Activated T-helper 2 cell treated with anti-CD3 and anti-CD28 coated beads, Interferon-gamma antibody, Interleukin-2, Interleukin-4, amounts not matched to agents 10 μg/mL and 5 μg/mL and 100 μg/mL, durations not matched to agents 14 hours and 24 hours and 36 hours (primary cell): ENCODE measurements at places on chromosomes 5 and 9.

- H3K36me3 ChIP-seq: no peaks in the 10 kb centered on the region
- no peak overlapping the region for H3K4me3 ChIP-seq
- no peak for DNase-seq
Measured at GRCh38 chr5:108560581-108560980, 178.7 kb upstream of the FBXL17 start.

GRCh38 chr9:70594386-70594944 lies 180.0 kb upstream of the KLF9 start:
- no peaks in the 10 kb centered on the region for H3K27me3 ChIP-seq
- H3K36me3 ChIP-seq: no peaks in the 10 kb centered on the region
- no peaks in the 10 kb centered on the region for H3K4me1 ChIP-seq
- H3K27ac ChIP-seq: no peak overlapping the region
- no peak overlapping the region for H3K4me3 ChIP-seq

DNA sequence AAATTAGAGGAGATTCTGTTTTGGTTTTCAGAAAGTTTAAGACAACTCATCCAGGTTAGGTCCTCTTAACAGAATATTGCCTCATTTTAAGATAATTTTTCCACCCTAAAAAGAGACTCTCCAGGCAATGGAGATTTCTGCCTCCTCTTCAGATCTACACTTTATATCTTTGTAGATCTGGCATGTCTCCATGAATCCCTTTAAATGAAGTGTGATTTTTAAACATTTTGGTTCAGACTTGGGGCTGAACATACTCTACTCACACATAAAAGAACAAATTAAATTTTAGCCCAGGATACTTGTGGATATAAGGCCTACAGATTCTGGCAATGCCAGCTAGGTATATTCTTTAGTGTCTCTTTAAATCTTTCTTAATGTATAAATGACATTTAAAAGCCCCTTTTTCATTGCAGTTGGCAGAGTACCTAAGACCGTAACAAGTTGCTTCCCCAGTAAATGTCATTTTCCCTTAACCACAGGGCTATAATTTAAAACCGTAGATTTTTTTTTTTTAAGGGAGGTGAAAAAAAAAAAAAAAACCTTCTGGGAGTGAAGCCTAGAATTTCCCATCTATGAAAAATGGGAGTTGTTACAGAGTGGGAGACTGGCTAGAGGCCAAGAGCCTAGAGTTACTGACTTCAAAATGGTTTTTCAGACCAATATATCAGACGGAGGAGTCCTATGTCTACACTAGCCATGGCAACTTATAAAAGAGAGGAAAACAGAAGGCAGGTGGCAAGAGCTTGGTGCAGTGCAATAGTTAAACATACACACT lies 207.8 kb upstream of the TARS1 start:
- no peaks in the 10 kb centered on the region for H3K36me3 ChIP-seq
- H3K27me3 ChIP-seq: no peaks in the 10 kb centered on the region
- H3K27ac ChIP-seq: no peak overlapping the region
- no peak overlapping the region for H3K4me3 ChIP-seq

DNA sequence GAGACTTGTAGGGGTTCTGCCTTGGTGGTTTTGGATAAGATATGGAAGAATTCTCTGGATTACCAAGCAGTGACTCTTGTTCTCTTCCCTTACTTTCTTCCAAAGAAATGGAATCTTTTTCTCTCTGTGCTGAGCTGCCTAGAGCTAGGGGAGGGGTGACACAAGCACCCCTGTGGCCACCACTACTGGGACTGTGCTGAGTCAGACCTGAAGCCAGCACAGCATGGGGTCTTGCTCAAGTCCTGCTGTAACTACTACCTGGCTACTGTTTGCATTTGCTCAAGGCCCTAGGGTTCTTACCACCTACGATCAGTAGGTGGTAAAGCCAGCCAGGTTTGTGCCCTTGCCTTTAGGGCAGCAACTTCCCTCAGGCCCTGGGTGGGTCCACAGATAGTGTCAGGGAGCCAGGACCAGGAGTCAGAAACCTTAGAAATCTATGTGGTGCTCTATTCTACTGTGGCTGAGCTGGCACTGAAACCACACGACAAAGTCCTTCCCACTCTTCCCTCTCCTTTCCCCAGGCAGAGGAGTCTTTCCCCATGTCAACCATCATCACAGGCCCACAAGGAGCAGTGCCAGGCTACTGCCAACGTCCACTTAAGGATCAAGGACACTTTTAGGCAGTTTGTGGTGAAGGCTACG lies 53.8 kb downstream of the SREK1 start:
- no peaks in the 10 kb centered on the region for H3K4me1 ChIP-seq
- H3K4me3 ChIP-seq: no peak overlapping the region
- no peak overlapping the region for H3K27ac ChIP-seq
- DNase-seq: no peak

GRCh38 chr5:72185496-72186329 lies 78.4 kb downstream of the MAP1B start:
- H3K36me3 ChIP-seq: no peaks in the 10 kb centered on the region
- H3K4me1 ChIP-seq: no peaks in the 10 kb centered on the region
- DNase-seq: no peak
- H3K27ac ChIP-seq: no peak overlapping the region
- no peak overlapping the region for H3K4me3 ChIP-seq

- no peaks in the 10 kb centered on the region for H3K36me3 ChIP-seq
- no peak for DNase-seq
- H3K27me3 ChIP-seq: peaks cover 6% of the 10 kb centered on the region
Measured at GRCh38 chr9:87479801-87480201, 17.9 kb upstream of the DAPK1 start.

DNA sequence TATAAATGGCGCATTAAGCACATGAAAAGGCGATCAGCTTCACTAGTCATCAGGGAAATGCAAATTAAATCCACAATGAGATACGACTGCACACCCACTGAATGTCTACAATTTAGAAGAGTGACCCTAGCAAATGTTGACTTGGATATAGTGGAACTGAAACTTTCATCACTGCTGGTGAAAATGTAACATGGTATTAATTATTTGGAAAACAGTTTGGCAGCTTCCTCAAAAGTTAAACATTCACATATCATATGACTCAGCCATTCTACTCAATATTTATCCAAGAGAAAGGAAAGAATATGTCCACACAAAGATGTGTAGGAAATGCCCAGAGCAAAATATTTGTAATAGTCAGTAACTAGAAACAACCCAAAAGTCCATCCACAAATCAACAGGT lies 146.5 kb downstream of the LPAR1 start:
- H3K4me1 ChIP-seq: no peaks in the 10 kb centered on the region
- H3K36me3 ChIP-seq: no peaks in the 10 kb centered on the region
- H3K27me3 ChIP-seq: no peaks in the 10 kb centered on the region
- H3K4me3 ChIP-seq: no peak overlapping the region

GRCh38 chr5:24407466-24407865 lies 237.3 kb downstream of the CDH10 start:
- no peaks in the 10 kb centered on the region for H3K36me3 ChIP-seq
- no peak for DNase-seq
- H3K4me1 ChIP-seq: no peaks in the 10 kb centered on the region
- H3K4me3 ChIP-seq: no peak overlapping the region

DNA sequence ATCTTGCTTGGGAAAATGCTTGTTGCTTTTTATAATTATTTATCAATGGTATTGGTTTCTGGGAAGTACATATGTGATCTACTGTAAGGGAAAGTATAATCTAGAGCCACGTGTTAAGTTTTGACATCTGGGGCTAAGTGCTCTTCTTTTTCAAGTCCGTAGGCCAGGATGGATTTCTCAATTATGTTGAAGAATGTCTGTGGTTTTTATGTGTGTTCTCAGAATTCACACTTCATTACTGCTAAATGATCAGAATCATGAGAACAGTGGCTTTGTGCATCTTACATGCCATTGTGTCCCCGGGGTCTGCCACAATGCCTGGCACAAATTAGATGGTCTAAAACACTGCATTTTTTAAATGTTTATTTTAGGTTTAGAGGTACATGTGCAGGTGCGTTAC lies 14.5 kb upstream of the AUH start:
- H3K27me3 ChIP-seq: peaks cover 1% of the 10 kb centered on the region
- no peak for DNase-seq
- peaks cover 5% of the 10 kb centered on the region for H3K36me3 ChIP-seq
- H3K27ac ChIP-seq: no peak overlapping the region
- no peak overlapping the region for H3K4me3 ChIP-seq

DNA sequence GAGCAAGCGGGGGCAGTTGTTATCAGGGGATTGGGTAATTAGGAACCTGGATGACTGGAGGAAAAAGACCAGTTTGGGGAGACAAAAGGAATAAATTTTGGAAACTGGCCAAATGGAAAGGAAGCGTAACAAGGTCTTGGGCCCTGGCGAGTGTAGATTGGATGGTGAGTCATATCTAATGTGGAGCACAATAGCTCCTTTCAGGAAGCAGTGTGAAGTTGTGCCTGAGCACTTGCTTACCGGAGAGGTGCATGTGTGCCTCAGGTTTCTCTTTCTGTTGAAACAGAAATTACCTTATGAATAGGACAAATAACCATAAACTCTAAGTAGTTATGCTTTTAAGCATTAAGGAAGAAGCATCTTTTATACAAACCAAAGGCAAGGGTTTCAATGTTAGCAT lies 176.4 kb downstream of the KIF4B start:
- H3K4me1 ChIP-seq: no peaks in the 10 kb centered on the region
- H3K36me3 ChIP-seq: no peaks in the 10 kb centered on the region
- no peak overlapping the region for H3K27ac ChIP-seq
- H3K27me3 ChIP-seq: no peaks in the 10 kb centered on the region
- H3K4me3 ChIP-seq: no peak overlapping the region

GRCh38 chr5:134247428-134248224 lies 21.8 kb upstream of the PPP2CA start:
- H3K4me1 ChIP-seq: no peaks in the 10 kb centered on the region

GRCh38 chr9:78383130-78383529 lies 86.2 kb downstream of the PSAT1 start:
- H3K4me1 ChIP-seq: no peaks in the 10 kb centered on the region
- H3K36me3 ChIP-seq: no peaks in the 10 kb centered on the region
- no peak for DNase-seq
- no peak overlapping the region for H3K27ac ChIP-seq
- peaks cover 7% of the 10 kb centered on the region for H3K27me3 ChIP-seq

DNA sequence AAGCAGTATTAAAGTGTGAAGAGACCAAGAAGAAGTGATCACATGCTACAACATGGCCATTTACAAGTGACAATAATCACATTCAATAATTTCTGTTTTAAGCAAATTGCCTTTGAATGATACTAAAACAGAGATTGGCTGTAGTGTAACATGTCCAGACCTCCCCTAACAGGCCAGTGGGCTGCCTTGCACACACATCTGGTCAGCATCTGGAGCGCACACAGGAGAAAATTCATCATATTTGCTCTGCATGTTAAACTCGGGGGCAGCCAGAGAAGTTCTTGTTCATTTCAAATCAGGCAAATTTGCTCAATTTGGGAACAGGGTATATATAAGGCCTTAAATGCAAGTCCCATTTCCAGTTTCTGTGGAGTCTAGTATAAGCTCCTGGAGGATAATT lies 111.1 kb upstream of the FBXL7 start:
- H3K27ac ChIP-seq: no peak overlapping the region
- no peaks in the 10 kb centered on the region for H3K36me3 ChIP-seq
- no peaks in the 10 kb centered on the region for H3K4me1 ChIP-seq
- no peaks in the 10 kb centered on the region for H3K27me3 ChIP-seq

- H3K36me3 ChIP-seq: peaks cover 26% of the 10 kb centered on the region
- H3K27ac ChIP-seq: no peak overlapping the region
- no peak overlapping the region for H3K4me3 ChIP-seq
- no peaks in the 10 kb centered on the region for H3K27me3 ChIP-seq
Measured at GRCh38 chr5:1288439-1289335, 6.2 kb downstream of the TERT start.

DNA sequence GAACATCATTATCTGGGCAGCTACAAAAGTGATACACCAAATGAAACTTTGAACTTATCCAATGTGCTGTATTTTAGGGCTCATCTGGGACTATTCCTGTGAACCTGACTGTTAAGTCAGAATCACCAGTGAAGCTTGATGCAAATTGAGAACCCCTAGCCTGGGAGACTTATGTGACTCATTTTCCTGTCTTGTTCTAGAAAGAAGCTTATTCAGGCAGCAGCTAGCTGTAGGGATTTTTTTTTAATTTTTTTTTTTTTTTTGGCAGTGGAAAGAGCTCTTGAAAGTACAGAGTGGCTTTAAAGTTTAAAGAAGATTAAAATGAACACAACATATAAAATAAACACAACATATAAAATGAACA lies 81.1 kb upstream of the TNFAIP8 start:
- no peaks in the 10 kb centered on the region for H3K27me3 ChIP-seq
- no peak for DNase-seq
- peak overlapping the region; percentile 92 for H3K27ac ChIP-seq
- peaks cover 32% of the 10 kb centered on the region for H3K36me3 ChIP-seq

DNA sequence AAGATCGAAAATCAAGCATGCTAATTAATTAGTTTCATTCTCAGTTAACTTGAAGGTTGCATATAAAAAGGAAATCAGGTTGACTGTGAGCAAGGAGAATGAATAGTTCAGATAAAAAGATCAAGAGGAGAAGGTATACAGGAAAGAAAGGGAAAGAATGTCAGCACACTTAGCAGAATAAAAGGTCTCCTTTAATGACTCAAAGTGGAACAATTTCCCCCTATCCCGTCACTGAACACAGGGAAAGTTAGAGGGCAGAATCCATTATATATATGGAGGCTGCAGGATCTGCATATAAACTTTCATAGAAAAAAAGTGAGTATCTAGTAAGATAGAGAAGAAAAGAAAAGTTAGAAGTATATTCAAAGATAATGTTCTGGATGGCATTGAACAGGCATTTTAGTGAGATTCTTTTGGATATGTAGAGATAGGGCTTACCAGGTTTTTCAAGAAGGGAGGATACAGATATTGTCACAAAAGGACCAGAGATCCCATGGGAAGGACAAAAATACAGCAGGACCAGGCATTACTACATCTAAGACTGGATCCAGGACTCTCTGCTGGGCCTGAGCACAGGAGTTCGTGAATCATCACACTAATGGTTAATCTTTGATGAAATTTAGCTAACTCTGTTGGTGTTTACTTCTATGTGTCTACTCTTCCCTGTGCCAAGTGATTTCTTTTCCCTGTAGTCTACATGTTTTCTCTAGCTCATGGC lies 988.2 kb upstream of the ARRDC3 start:
- no peak overlapping the region for H3K27ac ChIP-seq
- no peaks in the 10 kb centered on the region for H3K36me3 ChIP-seq
- no peaks in the 10 kb centered on the region for H3K27me3 ChIP-seq
- H3K4me1 ChIP-seq: no peaks in the 10 kb centered on the region
- no peak for DNase-seq

- H3K4me3 ChIP-seq: no peak overlapping the region
- no peak for DNase-seq
- H3K36me3 ChIP-seq: no peaks in the 10 kb centered on the region
- no peaks in the 10 kb centered on the region for H3K27me3 ChIP-seq
Measured at GRCh38 chr5:2715856-2716255, 35.6 kb downstream of the IRX2 start.
